ENCODE measurements at places on chromosomes 6 and 20.

GRCh38 chr20:31821427-31821826 is 2.3 kb downstream of the MYLK2 start:
- DNase-seq = no peak

GRCh38 chr6:74507649-74508048 is 698.2 kb downstream of the COL12A1 start:
- DNase-seq = no peak

- DNase-seq = no peak
These were observed 672 bp downstream of the CARMIL1 start for GRCh38 chr6:25279748-25280343.

GRCh38 chr6:40666530-40666929 is 79.4 kb upstream of the LRFN2 start:
- DNase-seq = no peak

DNA sequence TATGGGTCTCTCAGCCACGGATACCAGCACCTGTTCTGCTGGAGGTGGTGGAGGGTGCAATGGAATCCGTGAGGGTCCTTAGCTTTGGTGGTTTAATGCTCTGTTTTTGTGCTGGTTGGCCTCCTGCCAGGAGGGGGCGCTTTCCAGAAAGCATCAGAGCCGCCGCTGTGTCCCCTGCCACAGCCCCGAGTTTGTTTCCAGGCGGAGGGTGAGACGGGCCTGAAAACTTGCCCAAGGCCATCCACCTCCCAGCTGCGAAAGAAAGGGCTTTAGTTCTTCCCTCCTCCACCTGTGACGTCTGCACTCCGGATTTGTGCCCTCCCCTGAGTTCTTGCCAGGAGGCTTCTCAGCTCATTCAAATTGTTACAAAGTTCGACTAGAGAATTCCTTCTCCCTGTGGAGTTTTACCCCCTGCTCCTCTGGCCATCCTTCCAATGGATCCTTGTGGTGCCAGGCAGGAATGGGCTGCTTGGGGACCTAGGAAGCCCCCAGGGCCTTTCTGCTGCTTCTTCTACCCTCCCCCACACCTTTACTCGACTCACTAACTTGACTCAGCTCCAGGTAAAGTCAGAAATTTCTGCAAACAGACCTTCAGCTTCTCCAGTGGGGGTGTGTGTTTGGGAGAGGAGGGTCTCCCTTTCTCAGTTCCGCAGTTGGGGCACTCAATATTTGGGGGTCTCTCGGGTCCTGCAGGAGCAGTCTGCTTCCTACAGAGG is 873.7 kb downstream of the KIF16B start:
- no peak for DNase-seq

DNA sequence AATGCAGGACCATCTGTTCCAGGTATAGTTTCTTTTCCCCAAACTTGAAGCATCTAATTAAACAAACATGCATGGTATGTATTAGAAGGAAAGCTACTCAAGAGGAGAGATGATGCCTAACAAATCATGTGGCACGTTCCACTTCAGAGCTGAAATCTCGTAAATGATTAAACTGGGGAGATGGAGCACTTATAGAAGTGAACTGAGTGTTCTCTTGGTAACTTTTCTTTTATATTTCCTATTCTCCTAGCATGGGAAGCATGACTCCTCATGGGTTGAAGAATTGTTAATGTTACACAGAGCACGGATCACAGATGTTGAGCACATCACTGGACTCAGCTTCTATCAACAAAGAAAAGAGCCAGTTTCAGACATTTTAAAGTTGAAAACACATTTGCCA is 61.1 kb downstream of the CCN2 start:
- DNase-seq = no peak

GRCh38 chr6:16118825-16119224 is 10.1 kb upstream of the MYLIP start:
- DNase-seq = no peak

DNA sequence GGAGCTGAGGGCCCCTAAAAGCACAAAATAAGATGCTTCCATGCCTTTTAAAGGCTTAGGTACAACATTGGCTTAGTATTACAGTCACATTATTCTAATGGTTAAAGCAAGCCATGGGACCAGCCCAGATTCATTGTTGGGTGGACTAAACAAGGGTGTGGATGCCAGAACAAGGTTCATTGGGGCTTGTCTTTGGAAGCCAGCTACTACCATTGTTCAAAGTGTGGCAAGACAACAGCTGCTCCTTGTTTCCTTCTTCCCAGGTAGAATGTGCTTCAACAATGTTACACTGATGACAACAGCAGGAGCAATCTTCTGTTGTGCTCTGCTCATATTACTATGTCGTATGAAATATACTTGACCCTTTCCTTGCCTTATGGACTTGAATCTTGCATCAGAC is 261.5 kb downstream of the TBC1D7 start:
- no peak for DNase-seq

- no peak for DNase-seq
These were observed 6.5 kb downstream of the DDO start for GRCh38 chr6:110408901-110409300.

- DNase-seq = no peak
These were observed 89.0 kb upstream of the CDH4 start for GRCh38 chr20:61163031-61163430.

DNA sequence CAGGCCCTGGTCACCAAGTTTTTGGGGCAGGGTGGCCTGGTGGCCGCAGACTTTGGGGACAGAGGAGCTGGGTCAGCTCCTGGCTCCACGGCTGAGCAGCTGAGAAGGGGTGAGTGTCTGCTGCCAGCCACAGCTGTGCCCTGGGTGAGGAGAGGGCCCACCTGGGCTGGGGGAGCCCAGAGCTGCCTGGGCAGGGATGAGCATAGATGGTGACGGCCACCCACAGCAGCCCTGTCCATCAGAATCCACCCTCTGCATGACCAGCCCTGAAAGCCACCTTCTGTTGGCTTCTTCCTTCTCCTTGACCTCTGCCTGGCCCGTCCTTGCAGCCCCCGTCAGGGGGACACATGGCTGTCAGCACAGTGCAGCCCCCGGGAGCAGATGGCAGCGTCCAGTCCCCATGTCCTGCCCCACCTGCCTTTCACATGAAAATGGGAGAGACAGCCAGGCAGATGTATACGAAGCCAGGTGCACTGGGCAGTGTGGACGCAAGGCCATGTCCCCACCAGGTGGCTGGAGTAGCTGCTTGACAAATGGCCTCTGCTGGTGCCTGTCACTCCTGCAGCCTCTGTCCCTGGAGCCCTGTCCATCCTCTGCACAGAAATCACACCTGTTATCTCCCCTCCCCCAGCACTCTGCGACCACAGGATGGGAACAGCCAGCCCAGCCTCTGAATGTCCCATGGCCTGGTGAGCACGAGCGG is 220.8 kb downstream of the PREX1 start:
- DNase-seq = no peak

DNA sequence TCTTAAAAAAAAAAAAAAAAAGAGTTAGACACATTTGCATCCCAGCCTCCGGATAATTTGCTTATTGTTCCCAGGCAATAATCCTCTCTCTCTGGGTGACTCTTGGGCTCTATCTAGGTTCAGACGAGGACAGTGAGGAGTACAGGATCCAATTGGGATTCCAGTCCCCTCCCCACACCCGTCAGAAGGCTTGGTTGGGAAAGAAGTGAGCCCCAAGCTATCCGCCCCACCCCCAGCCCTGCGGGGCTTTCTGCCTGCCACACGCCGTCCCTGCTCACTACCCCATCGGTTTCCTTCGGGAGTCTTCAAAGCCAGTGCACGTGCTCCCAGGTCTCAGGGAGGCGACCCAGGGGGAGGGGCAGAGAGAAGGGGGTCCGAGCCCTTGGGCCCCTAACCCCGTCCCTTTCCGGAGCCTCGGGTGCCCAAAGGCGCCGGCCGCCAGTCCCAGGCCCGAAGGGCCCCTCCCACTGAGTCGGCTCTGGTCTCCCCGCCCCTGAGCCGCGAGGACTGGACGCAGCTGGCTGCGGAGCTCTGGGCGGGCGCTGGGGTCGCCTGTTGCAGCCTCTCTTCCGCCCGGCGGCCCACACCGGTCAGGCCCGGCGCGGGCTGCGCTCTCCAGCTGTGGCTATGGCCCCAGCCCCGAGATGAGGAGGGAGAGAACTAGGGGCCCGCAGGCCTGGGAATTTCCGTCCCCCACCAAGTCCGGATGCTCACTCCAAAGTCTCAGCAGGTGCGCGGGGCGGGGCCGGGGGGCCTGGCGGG is 2.5 kb downstream of the MYMX start:
- no peak for DNase-seq

DNA sequence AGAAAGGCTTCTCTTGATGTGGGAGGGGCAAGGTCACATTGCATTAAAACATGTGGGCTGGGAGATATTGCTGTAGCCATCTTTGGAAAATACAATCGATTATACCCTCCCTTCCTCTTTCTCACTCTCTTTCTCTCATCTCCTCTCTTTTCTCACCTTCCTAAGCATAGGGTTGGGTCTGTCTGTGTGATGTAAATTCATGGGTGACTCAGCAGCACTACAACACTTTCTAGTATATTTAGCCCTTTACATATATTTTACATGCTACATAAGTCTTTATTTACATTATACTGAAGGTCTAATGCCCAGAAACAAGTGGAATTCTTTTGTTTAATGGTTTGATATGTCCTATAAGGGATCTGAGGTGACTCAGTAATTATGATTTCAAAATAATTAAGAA is 634.8 kb upstream of the FLRT3 start:
- DNase-seq = no peak

DNA sequence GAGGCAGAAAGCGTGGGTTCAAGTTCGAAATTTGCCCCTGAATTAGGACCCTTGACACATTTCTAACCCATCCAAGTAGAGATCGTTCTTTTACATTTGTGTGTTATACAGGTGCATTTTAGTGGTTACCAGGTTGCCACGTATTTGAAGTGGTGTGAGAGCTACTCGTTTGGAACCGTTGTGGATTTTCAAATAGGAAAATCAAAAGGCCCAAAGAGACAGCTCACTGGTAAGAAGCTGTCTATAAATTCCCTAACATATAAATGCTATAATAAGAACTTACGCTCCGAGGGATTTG is 1.6 kb upstream of the REV3L start:
- no peak for DNase-seq

GRCh38 chr20:23920408-23921325 is 41.1 kb upstream of the CST5 start:
- no peak for DNase-seq

DNA sequence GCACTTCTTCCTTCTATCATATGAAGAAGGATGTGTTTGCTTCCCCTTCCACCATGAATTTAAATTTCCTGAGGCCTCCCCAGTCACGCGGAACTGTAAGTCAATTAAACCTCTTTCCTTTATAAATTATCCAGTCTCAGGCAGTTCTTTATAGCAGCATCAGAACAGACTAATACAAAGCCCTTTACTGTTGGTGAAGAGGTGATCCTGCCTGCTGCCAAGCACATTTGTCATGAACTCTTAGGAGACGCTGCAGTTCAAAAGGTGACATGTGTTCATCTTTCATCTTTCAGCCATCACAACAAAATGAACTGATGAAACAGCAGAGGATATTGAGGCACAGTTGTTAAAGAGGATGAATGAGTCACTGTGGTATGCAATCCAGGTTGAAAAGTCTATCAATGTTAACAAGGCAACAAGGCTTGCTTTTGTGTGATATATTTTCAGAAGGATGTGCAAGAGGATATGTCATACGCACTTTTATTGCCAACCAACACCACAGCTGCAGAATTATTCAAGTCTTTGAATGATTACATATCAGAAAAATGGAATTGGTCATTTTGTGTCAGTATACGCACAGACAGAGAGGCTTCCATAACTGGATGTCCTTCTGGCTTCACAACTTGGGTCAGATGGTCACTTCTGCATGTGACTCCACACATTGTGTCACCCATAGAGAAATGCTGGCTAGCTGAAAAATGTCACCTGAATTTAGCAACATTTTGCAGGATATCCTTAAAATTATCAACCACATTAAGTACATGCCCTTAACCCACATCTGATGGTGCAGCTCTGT is 52.4 kb upstream of the PLN start:
- DNase-seq = no peak

GRCh38 chr6:170271771-170272314 is 19.0 kb downstream of the DLL1 start:
- DNase-seq = no peak

DNA sequence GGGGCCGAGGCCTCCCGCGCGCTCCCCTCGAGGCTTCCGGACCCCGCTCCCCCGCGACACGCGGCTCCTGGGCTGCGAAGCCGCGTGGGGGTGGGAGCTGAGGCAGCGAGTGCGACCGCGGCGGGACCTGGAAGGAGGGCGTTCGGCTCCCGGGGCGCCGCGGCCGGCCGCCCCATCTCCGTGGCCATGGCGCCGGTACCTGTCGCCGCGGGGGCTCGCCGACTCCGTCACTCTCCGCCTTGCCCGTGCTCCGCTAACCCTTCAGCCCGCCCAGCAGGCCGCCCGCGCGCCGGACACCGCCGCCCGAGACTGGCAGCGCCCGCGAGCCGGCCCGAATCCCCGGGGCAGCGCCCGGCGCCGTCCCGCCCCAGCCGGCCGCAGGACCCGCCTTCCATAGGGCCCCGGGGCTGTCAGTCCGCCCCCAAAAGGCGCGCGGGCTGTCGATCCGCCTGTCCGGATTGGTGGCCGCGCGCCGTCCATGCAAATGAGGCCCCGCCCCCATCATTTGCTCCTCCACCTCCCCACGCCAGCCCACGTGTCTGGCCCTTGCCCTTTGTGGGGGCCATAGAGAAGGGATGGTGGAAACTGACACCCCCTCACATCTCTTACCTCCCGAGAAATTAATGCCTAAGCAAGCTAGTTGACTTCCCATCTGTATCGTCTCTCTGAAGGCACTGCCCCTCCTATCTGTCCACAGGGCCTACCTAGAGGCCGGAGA is at the start of gene FKBP5:
TSS of gene FKBP5 (minus strand) at position 311 of the 718 bp plus-strand sequence. CDS start 46,091 bp downstream, outside the sequence.
- peak; percentile 83 for DNase-seq

- DNase-seq = no peak
These were observed 631.1 kb downstream of the KIF16B start for GRCh38 chr20:15942130-15942529.

DNA sequence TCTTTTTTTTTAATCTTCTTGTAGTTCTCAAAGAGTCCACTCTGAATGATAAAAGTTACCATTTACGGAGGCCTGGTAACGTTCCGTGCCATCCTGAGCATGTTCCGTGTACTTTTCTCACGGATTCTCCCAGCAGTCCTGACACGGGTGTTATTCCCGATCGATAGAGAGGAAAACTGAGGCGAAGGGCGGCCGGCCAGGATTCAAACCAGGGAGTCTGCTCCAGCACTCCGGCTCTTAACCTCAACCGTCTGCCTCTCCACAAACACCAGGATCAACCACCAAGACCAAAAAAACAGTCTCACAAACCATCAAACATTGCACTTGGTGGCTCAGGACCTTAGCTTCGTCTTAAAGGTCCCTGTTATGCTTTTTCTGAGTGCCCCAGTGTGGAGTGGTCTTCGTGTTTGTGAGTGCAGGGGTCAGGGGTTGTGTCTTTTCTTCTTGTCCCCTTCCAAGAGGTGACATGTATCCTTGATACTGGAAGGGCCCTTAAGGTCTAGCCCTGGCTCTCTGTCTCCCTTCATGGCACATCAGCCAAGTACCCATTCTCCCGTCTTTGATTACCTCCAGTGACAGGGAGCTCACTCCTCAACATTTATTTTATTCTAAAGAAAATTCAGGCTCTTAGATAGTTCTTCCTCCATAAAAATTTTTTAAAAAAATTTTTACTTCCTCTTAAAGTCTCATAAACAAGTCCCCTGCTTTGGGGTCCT is 35.1 kb downstream of the SRC start:
- no peak for DNase-seq

GRCh38 chr6:169528755-169529154 is 173.1 kb downstream of the WDR27 start:
- DNase-seq = no peak

GRCh38 chr6:3231247-3232016 is 4.0 kb upstream of the TUBB2B start:
- DNase-seq = peak; percentile 68

Measured in HFFc6 (cell line).